Hematopoietic multipotent progenitor cell (in vitro differentiated cells): ENCODE measurements at places on chromosomes 11 and 22.

DNA sequence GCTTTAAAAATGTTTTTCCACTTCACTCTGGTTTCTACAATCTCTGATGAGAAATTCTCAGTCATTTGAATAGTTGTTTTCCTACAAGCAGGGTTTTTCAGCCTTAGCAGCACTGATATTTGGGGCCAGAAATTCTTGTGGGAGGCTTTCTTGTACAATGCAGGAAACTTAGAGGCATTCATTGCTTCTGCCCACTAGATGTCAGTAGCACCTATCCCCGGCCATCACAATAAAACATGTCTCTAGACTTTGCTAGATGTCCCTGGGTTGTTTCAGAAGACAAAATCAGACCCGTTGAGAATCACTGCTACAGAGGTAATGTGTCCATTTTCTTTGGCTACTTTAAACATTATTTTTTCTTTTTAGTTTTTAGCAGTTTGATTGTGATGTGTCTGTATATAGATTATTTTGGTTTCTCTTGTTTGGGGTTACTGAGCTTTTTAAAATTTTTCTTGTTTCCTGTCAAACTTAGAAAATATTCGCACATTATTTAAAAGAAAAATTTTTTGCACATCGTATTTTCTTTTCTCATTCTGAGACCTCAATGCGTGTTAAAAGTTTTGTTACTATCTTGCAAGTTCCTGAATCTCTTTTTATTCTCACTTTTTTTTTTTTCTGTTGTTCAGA is 60.8 kb upstream of the CCDC179 start:
- no peak for DNase-seq

DNA sequence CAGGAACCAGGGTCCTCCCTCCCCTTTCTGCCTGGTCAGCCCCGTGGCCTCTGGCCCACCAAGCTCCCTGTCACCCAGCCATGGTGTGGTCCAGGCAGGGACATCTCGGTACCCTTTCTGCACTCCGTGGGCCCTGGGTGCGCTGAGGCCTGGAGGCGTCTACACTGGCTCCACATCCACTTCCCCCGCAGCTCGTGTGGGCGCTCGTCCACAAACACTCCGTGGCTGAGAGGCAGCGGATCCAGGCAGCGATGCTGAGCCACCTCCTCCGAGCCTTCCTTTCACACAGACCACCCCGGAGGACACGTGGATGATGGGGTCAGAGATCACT is 16.1 kb downstream of the RNH1 start:
- no peak for DNase-seq

DNA sequence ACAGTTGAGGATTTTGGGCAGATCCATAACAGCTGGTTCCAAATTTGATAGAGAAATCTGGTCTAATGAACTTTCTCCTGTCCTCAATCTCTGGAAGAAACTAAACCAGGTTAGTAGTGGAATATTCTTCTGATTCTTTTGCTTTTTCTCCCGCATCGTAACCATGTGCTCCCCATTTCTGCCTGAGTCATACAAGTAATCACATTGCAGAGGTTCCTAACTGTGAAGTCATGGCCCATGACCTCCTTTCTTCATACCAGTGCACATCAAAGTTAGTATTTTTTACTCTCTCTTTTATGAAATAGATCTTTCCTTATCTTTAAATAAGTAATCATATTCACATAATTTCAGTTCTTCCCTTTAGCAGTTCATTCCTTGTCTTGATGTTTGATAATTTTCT is 249.0 kb downstream of the DYNC2H1 start:
- no peak for DNase-seq

- DNase-seq, result no peak
Observed at GRCh38 chr22:40196628-40197360, 19.1 kb downstream of the TNRC6B start.

- DNase-seq, result no peak
Observed at GRCh38 chr11:20064961-20065405, 95.3 kb downstream of the DBX1 start.

DNA sequence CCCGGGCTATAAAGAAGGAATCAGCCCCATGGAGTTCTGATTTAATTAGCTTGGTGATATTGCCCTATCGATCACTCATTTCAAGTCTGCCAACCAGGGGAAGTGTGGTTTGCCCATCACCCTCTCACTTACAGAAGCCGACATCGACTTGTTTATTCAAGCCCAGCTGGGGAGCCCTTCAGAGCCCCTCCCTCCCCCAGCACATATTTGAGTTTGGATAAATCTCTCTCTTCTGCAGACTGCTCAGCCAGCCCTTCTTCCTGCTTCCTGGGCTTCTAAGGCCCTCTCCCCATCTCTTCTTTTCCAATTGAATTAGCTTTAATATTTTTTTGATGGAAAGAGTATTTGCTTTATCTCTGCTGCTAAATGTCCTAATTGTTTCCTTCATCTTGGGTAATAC is 299.0 kb downstream of the MIAT start:
- no peak for DNase-seq

DNA sequence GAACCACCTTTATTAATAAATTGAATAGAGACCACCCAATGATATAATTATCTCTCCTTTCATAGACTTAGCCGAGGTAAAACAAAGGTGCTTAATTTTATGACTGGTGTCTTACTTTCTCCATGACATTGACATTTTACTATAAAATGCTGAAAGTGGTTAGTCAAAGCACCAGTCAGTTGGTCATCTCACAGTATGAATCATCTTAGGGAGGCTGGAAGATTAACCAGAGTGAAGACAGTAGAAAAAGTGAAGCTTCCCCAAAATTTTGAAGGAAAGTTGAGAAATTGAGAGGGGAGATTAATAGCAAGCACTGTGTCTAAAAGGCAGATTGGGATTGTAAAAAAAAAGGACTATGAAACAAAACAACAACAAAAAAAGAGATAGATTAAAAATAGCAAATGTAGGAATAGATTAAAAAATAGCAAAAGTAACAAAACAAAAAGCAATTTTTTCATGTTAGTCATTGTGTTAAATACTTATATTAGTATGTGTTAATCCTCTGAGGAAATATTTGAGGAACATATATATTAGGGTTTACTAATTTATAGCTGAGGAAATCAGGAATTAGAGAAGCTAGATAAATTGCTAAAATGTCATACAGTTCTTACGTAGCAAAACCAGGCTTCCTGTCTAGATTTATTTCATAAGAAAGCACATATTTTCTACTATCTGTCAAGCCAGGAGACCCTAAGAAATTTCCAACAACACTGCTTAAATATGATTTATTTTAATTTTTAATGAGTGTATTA is 557.3 kb upstream of the ANO5 start:
- DNase-seq, result no peak
